Testis (tissue), 5 donors: ENCODE measurements at places on chromosomes 4 and X.

GRCh38 chr4:163672751-163673150, 178.3 kb downstream of the TMA16 start:
- DNase-seq = no peak

DNA sequence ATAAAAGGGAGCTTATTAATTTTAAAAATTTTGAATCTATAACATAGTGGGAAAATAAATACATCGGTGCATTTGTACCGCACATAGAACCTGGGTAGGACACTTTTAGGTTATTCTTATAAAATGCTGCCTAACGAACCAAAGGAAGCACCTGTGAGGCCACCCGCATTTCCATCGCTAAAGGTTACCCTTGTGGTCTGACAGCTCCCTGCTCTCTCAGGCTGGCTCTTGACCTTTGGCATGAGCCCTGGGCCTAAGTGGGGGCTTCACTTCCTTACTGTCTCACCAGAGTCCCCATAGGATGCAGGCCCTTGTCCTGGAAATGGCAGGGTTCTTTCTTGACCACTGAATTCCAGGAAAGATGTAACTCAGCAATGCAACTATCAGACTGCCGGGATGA, 46.0 kb downstream of the HADH start:
- DNase-seq = no peak

DNA sequence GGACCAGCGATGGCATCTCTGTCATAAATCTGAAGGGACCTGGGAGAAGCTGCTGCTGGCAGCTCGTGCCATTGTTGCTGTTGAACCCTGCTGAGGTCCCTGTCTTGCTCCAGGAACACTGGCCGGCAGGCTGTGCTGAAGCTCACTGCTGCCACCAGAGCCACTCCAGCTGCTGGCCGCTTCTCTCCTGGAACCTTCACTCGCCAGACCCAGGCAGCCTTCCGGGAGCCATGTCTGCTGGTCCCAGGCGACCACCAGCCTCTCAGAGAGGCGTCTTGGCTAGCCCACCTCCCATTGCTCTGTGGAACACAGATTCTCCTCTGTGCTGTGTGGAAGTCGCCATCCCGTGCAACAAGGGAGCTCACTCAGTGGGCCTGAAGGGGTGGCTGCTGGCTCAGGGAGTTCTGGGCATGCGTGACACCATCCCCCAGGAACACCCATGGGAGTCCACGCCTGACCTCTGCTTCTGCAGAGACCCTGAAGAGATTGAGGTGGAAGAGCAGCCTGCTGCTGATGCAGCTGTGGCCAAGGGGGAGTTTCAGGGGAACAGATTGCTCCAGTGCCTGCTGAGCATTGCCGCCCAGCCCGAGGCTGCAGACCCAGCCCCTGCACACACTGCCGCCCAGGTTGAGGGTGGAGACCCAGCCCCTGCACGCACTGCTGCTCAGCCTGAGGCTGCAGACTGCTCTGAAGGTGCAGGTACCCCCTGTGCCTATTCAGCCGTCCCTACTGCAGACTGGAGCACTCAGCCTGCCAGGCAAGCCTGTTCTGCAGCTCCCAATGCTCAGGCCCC, 33.1 kb upstream of the CYP4V2 start:
- no peak for DNase-seq

- no peak for DNase-seq
Measured at GRCh38 chr4:104967034-104967401, 179.7 kb upstream of the TET2 start.

DNA sequence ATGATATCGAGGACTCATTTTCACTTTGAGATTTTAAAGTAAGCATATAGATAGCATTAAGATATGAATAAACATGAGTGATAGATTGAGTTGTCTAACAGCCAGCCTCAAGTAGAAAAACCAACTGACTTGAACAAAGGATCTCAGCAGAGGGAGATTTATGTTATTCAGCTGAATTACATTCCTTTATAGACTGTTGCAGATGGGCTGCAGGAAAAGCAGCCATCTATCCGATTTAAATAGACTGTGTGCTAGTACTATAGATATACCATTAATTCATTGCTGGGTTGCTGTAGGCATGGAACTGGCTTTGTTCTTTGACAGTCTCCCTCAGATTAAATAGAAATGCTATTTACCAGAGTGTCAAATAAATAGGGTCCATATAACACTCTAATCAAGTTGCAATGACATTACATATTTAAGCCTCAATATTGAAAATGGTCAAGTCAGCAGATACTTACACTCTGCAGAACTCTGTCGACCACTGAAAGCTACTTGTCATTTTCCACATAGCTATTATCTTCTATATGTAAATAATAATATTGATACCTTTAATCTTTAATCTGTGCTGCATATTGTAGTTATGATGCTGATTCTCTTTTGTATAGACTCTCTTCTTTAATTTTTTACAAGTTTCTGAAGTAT, 750.8 kb downstream of the CENPC start:
- DNase-seq = no peak

DNA sequence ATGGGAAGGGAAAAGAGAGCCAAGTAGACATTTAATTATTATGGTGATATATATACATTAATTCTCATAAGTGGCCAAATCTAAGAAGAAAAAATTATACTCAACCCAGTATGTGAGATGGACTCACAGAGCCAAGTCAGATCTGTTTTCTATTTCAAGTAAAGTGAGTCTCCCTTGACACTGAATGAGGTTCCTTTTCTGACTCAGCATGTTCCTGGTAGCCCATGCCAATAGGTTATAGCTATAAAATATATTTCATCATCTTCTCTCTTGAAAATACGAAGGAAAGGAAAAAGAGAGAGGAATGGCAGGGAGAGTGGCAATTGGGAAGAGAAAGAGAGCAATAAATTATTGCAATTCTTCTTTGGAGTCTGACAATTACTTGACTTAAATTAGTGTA, 68.8 kb upstream of the GRIA2 start:
- no peak for DNase-seq

DNA sequence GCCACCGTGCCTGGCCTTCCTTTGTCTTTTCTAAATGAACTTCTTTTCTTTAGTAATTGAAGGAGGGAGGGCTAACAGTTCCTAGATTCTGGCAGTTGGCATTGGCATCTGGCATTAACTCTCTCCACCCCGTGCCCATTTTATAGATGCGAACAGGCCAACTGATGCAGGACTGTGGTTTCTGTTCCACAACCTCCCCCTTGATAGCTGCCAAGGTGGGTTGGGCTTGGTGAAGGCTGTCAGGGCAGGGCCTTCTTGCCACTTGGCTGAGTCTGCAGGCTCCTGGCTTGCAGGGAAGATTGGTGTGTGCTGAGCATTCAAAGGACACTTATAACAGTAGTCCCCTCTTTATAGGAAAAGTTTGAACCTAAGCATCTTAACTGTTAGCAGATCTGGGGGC, 4.3 kb downstream of the SOWAHD start:
- DNase-seq = no peak

GRCh38 chr4:76998251-76998901, 48.8 kb downstream of the SEPTIN11 start:
- DNase-seq = no peak

GRCh38 chr4:102143433-102143832, 201.8 kb downstream of the SLC39A8 start:
- DNase-seq = no peak

- DNase-seq = no peak
Measured at GRCh38 chrX:5842601-5843000, 386.1 kb downstream of the NLGN4X start.

DNA sequence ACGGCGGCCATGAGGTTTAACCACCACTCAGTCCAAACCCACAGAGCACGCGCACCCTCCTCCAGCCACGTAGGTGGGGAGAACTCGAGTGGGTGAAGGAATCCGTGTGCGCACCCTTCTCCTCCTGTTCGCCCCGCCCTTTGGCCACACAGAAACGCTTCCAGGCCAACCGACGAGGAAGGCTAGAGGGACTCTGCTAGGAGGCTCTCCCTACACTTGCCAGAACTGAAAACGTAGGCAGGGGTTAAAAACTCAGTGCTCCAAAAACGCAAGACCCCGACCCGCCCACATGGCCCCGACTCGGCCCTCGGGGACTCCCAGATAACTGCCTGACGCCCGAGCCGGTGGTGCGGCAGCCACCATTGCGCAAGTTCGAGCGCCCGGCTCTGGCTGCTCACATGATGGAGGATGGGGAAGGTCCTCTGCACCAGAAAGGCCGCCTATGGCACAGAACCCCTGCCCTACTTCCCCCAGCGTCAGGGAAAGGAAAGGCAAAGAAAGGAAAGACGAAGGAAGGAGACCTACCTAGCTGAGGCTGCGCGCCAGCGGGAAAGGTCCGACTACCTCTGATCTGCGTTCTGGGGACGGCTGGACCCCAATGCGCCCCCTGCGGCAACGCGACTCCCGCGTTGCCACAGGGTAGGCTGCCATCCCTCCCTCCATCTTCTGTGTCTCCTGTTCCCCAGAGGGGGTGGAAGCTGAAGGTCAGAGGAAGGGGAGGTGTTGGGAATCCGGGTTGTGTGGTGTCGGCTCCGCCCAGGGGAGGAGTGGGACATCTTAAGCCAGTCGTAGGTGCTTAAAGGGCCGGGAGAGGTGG, 201.9 kb upstream of the AGTR2 start:
- DNase-seq = peak; percentile 69

DNA sequence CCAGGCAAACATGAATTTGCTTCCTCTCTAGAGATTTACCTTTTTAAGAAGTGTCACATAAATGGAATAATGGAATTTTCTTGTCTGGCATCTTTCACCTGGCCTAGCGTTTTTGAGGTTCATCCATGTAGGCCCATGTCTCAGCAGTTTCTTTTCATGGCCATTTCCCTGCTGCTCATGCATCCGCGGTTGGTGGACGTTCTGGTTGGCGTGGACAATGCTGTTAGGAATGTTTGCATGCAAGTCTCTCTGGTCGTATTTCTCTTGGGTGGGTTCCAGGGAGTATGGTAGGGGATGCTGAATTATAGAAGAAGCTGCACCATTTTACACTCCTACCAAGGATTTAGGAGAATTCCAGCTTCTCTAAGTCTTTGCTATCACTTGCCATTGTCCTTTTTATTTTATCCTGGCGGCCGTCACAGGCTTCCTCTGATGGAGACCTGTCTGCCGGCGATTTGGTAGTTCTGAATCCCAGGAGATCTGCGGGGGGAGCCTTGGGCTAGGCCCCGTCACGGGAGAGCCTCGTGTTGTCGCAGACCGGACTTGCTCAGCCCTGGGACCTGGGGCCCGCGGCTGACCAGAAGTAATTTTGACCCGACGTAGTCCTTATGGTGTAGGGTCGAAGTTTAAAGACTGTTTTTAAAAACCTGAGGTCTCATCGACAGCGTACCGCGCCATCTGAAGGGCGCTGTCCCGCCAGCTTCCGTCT, 56.9 kb upstream of the TADA2B start:
- peak; percentile 71 for DNase-seq

- no peak for DNase-seq
Measured at GRCh38 chr4:8301851-8302730, 32.5 kb downstream of the HTRA3 start.

GRCh38 chr4:87445964-87446363, 23.6 kb downstream of the NUDT9 start:
- peak; percentile 21 for DNase-seq

DNA sequence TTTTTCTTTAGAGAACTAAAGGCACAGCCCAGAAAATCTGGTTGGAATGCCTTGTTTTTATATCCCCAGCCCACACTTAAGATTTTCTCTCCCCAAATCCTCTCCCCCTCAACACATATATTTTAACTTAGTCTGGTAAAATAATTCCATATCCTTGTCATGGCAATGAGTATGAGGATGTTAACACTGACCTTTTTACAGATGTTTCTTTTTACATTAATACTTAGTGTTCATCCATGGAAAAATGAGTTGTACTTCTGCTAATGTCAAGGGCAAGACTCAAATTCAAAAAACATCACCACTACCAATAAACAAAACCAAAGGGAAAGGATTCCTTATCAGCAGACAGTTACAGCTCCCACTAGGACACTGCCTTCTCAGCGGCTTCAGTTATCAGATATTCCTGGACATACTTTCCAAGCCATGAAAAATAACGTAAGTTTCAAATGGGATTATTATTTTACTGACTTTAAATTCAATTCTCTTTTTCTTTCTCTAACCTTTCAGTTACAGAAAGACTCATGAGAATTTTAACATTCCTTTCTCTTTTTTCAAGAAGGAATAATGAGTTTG, 83.3 kb downstream of the RASL11B start:
- DNase-seq = peak; percentile 58

- DNase-seq = no peak
Measured at GRCh38 chr4:2163311-2163821, 78.6 kb downstream of the HAUS3 start.

DNA sequence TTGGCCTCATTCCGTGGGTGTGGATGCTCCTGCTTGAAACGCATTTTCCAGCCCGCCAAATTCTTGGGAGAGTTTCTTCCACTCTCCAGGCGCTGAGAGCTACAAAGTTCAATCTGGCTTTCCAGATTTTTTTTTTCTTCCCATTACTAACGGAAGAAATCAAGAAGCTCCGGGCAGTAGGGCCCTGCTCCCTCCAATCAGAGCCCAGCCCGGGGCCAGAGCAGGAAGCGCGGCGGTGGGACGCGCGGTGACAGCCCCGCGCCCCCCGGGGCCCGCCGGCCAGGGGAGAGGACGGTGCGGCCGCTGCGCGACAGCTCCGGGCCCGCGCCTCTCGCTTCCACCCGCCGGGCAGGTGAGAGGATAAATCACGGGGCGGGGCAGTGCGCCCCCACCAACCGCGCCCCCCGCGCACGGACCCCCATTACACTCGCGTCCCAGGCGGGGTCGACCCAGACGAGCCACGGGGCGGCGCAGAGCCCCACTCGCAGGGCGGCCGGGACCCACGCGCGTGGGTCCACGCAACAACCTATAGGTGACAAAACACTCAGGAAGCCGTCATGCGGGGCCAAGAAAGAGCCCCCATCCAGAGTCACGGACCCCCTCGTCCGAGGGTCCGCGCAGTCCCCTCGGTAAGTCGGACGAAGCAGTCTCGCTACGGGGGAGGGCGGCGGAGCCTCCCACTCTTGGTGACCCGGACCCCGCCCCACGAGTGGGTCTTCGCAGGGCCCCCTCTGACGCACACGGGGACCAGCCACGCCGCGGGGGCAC, 868 bp downstream of the AFAP1 start:
- DNase-seq = peak; percentile 29

- DNase-seq = no peak
Measured at GRCh38 chr4:83323136-83323535, 11.5 kb downstream of the HPSE start.

GRCh38 chr4:113278324-113278934, 229.0 kb downstream of the ANK2 start:
- DNase-seq = peak; percentile 87

- DNase-seq = no peak
Measured at GRCh38 chr4:71230271-71231128, 108.3 kb upstream of the SLC4A4 start.

- no peak for DNase-seq
Measured at GRCh38 chr4:113636877-113637276, 124.7 kb downstream of the CAMK2D start.

DNA sequence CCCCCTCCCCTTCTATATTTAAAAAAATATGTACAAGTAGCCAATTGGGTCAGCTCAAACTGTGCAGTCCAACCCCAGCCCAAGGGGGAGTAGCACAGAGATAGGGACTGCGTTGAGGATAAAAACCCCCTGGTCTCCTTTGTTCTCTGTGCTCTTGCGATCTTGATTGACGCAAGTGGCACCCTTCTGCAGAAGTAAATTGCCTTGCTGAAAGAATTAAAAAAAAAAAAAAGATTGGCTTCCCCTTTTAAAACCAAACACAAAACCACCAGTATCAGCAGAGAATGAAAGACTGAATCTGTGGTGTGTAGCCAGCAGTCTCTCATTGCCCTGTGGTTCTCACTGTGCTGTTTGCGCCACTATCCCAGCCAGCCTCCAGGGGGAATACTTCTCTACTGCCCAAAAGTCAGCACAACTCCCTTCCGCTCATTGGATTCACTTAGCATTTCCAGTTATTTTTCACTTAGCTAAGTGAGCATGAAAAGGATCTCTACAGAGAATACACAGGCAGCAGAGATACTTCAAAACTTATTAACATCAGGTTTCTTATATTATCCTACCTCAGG, 29.7 kb downstream of the MANBA start:
- no peak for DNase-seq
